Activated CD4-positive, alpha-beta T cell treated with anti-CD3 and anti-CD28 coated beads, Interleukin-2, amount 50 U/mL, for 24 hours (primary cell): ENCODE measurements at places on chromosomes 1 and 21.

DNA sequence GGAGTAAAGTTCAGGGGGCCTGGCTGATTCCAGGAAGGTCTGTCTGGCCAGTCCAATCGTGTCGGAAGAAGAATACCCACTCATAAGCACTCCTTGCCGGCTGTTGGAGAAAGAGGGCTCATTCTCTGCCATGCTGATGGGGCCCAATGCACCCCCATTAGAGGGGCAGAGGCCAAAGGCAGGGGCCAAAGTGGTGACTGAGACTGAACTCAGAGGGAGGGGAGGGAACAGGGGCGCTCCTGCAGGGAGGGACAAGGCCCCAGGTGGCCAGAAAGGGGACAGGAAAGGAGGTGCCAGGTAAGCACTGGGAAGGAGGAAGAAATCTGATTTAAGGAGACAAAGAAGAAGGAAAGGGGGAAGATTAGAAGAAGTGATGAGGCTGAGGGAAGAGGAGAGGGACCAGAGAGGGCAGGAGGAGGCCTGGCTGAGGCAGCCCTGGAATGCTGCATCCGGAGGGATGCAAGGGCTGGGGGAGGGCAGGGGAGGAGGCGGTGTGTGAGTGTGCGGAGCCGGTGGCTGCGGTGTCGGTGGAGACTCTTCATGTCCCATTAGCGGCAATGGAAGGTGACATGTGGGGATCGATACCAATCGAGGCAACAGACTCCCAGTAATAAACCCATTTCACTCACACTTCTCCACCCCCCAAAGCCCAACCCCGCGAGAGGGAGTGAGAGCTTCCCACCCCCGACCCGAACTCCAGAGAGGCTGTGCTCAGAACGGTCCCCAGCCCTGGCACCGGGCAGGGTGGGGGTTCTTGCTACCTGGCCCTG, 12.0 kb upstream of the ETV3L start:
- DNase-seq: no peak

GRCh38 chr1:71273334-71273733, 192.5 kb upstream of the ZRANB2 start:
- DNase-seq: no peak

DNA sequence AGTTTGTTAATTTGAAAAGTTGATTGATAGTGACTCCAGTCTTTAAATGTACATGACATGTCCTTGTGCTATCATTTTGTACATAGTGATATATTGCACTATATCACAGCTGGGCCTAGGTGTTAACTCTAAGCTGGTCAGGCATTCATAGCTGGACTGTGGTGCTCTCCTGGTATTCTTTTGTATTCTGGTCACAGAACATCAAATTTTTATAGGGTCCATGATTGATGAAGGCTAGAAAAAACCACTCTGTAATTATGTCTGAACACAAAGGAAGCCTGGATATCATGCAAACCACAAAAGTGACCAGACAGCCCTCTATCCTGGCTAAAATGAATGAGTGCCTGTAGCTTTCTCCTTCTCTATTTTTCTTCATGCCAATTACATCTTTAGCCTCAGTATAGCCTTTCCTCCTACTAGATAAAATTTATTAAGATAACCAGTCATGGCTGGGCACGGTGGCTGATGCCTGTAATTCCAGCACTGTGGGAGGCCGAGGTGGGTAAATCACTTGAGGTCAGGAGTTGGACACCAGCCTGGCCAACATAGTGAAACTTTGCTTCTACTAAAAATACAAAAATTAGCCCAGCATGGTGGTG, 134.9 kb upstream of the B3GALT2 start:
- DNase-seq: no peak

- DNase-seq: no peak
Observed at GRCh38 chr1:108036796-108037562, 72.0 kb upstream of the VAV3 start.
